ENCODE measurements at places on chromosomes 7 and 10. TPM values are rescaled to one million over a fixed set of nuclear protein-coding genes. Genes with fewer than 3 reads are reported as not detected.

DNA sequence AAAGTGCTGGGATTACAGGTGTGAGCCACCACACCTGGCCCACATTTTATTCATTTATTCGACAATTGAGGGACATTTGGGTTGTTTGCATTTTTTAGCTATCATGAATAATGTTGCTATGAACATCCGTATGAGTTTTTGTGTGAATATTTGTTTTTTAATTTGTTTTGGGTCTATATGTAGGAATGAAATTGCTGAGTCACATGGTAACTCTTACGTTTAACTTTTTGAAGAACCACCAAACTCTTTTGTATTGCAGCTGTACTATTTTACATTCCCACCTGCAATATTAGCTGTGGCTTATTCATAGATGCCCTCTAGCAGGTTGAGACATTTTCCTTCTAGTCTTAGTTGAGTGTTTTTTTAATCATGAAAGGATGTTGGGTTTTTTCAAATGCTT lies 14.4 kb downstream of the PLAC9 start:
- DNase-seq: no peak

- DNase-seq: peak; percentile 33
Measured at GRCh38 chr10:13511409-13511808, 17.4 kb downstream of the BEND7 start.

- no peak for DNase-seq
Measured at GRCh38 chr7:155840262-155840885, 28.1 kb upstream of the SHH start.

- DNase-seq: no peak
Measured at GRCh38 chr7:142637240-142637639, 112.0 kb upstream of the PRSS1 start.

DNA sequence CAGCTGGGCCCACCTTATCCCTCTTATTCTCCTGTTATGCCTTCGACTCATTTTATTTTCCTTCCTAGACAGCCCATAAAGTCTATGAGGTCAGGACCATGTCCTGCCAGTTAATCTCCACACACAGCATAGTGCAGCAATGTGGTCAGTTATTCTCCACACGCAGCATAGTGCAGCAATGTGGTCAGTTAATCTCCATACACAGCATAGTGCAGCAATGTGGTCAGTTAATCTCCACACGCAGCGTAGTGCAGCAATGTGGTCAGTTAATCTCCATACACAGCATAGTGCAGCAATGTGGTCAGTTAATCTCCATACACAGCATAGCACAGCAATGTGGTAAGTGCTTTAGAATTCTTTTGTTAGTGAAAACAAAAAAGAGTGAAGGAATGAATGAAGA lies 77.8 kb downstream of the TEX36 start:
- peak; percentile 4 for DNase-seq

- no peak for DNase-seq
Measured at GRCh38 chr10:100761191-100761590, 15.8 kb downstream of the PAX2 start.

Gene ELMO1
- total RNA-seq: not detected

GRCh38 chr7:25194036-25194435 lies 34.2 kb downstream of the NPVF start:
- DNase-seq: no peak

- no peak for DNase-seq
Measured at GRCh38 chr10:11266426-11266825, 248.8 kb downstream of the CELF2 start.

DNA sequence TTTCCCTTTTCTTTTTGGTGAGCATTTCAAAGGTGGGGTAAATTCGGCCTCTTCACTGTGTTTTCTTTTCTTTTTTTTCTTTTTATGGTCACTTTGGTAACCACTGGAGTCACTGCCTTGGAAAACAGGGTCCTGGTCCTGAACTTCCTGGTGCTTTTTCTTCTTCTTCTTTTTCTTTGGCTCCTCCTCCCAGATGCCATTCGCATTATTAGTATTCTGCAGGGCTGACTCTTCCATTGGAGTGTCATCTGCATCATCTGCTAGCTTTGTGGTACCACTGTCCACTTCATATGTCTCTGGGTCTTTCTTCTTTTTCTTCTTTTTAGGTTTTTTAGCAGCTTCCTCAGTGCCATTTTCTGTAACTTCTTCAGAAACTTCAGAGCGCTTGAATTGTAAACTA lies 10.5 kb downstream of the POLR1F start:
- no peak for DNase-seq

Gene COL13A1
- 17.3 TPM for total RNA-seq

Gene LGI1
- not detected for total RNA-seq

Gene KAZALD1
- 62.6 TPM for total RNA-seq

DNA sequence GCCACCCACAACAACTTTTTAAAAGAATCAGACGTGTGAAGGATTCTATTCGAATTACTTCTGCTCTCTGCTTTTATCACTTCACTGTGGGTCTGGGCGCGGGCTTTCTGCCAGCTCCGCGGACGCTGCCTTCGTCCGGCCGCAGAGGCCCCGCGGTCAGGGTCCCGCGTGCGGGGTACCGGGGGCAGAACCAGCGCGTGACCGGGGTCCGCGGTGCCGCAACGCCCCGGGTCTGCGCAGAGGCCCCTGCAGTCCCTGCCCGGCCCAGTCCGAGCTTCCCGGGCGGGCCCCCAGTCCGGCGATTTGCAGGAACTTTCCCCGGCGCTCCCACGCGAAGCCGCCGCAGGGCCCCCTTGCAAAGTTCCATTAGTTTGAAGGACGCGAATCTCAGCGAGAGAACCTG lies 461 bp upstream of the HTRA1 start:
- peak; percentile 36 for DNase-seq

Gene POLR2J
- total RNA-seq: 15.5 TPM

DNA sequence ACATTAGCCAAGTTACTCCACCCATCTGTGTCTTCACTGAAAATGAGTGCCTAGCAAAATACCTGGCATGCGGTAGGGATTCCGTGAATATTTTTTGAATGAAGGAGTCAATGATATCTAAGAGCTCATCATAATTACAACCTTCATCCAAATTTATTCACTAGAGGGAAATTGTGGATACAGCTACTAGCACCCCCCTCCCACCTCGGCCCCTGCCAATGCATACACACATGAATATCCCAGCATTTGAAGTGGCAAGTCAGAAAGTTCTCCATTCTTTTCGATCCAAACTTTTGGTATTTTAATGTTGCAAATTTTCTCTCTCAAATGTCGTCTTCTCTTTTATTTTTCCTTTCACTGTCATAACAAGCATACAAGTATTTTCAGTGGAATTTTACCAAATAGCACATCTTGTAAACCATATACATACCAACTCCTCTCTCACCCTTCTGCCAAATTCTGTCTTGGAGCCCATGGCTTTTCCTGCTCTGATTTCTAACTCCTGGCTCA lies 164.3 kb downstream of the GRID1 start:
- DNase-seq: no peak

Gene ADARB2
- total RNA-seq: not detected

- no peak for DNase-seq
Measured at GRCh38 chr10:6354168-6354772, 151.5 kb downstream of the PFKFB3 start.

GRCh38 chr10:92913973-92914372 lies 65.7 kb downstream of the EXOC6 start:
- DNase-seq: no peak

- no peak for DNase-seq
Measured at GRCh38 chr10:120715171-120715570, 136.0 kb upstream of the WDR11 start.

GRCh38 chr10:59702347-59702746 lies 7.3 kb downstream of the SLC16A9 start:
- no peak for DNase-seq

- no peak for DNase-seq
Measured at GRCh38 chr7:133369130-133369529, 116.3 kb downstream of the EXOC4 start.

- DNase-seq: no peak
Measured at GRCh38 chr7:127954357-127954748, 76.9 kb downstream of the LRRC4 start.

DNA sequence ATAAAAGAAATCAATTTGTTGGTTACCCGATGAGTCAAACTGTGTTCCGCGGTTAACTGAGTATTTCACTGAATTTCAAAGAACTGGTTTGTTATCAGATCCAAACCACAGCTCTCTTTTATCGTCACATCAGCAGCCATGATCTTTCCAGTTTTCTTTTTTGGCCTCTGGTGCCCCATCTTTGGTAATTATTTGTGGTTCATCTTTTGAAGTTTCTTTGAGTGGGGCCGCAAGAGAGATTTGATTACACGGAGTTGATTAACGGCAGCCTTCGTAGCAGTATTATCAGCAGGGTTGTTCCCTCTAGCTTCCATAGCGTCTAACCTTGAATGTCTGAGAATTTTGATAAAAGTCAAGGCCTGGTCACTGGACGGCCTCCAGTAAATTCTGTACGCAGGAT lies 154.9 kb upstream of the TNRC18 start:
- no peak for DNase-seq

Gene TUBAL3
- total RNA-seq: not detected

Gene SUN3
- not detected for total RNA-seq

DNA sequence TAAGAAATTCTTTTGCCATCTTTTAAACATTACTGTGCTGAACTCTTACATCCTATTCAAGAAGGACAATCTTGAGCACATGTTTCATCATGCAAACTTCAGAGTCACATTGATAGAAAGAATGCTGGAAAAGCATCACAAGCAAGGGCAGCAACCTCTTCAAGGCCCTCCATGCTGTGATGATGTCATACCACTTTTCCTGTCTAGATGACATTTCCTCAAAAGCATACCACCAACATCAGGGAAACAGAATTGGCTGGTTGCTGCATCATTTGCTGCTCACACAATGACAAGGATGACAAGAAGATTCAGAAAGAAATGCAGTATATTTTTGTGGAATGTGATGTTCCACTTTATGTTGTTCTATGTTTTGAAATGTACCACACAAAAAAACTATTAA lies 37.6 kb downstream of the CYP2C8 start:
- DNase-seq: no peak

Gene TMEM140
- total RNA-seq: 4.4 TPM

Gene CNTNAP2
- not detected for total RNA-seq

- DNase-seq: no peak
Measured at GRCh38 chr7:134639683-134640279, 6.9 kb upstream of the BPGM start.

Gene MSMB
- total RNA-seq: not detected

GRCh38 chr10:124340033-124340760 lies 78.5 kb downstream of the OAT start:
- peak; percentile 49 for DNase-seq

Gene SEMA3A
- total RNA-seq: 36.5 TPM

DNA sequence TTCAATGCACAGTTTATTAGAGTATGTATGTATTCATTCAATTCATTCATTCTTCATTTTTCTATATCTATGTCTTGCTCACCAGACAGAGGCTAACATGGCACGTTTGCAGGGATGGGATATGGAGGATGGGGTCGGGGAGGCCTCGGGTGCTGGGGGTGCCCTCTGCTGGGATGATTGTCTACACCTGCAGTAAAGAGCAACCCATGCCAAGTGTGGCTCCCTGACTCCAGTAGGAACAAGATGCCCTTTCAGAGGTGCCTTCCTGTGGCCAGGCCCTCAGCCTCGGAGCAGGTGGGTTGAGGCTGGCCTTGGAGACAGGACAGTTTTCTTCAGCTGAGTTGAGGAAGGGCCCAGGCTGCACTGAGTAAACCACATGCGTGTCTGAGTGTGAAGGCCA lies 157.2 kb downstream of the SH2D4B start:
- no peak for DNase-seq

Gene RADIL
- total RNA-seq: 0.13 TPM

DNA sequence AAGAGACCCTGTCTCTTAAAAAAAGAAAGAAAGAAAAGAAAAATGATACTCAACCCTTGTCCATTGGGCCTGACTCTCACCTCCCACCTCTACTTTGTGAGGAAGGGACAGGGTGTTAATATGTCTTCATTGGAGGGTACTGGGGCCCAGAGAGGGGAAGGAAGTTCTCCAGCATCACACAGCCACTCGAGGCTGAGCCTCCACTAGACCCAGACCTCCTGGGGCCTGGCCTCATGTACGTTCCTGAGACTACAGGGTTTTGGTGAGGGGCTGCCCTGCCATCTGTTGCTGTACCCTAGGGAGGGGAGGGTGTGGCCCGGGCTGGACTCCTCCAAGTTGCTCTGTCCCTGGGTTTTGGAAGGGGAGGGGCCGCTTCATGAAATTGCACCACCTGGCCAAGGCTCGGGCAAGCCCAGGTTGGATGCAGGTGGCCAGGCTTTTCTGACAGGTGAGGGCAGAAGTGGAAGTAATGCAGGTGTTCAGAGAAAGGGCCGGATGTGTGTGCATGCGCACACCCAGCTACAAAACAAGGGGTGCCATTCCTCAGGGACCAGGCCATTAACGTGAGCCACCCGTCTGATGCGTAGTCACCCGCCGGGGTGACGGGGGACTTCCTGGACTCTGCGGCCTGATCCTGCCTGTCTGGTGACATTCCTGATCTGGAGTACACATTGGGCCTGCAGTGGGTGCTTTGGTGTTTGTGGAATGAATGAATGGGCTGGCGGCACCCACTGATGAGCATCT lies 21.7 kb downstream of the GTF2IRD1 start:
- no peak for DNase-seq

Gene INHBA
- 5.5 TPM for total RNA-seq

- DNase-seq: no peak
Measured at GRCh38 chr10:86655173-86655540, 810 bp downstream of the OPN4 start.

DNA sequence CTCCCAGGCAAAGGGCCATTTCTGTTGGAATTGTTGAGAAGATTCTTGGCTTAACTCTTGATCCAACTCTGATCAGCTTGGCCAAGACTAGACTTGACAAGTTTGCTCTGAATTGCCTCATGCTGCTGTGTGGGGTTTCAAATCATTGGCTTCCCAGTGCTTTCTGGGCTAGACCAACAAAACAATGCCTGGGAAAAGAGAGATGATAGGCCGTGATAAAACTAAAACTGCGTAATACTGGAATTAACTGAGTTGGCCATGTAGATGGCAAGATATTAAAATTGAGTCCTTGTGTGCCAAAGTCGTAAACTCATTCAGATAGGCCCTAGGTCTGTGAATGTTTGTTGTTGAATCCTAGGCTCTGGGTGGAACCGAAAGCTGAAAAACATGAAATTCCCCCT lies 222.6 kb downstream of the MGMT start:
- DNase-seq: peak; percentile 45

DNA sequence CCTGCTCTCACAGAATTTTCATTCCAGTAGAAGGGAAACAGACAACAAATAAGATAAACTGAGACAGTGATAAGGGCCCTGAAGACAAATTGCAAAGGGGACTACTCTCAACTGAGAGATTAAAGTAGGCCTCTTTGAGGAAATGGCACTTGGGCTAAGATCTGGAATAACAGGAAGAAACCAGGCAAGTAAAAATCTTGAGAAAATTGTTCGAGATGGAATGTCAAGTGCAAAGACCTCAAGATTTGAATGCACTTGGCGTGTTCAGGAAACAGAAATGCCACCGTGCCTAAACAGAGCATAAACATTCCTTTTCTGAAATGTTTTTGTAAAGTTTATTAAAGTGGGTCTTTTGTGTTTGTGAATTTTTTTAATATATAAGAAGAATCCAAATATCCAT lies 10.7 kb downstream of the ARMH3 start:
- no peak for DNase-seq

Gene VSTM2A
- total RNA-seq: not detected

All from GM23248 (cell line).